Left cardiac atrium (tissue), 4 donors: ENCODE measurements at places on chromosomes 5 and 9.

- no peak for DNase-seq
These were observed 73.0 kb downstream of the KCNIP1 start for GRCh38 chr5:170576602-170577535.

DNA sequence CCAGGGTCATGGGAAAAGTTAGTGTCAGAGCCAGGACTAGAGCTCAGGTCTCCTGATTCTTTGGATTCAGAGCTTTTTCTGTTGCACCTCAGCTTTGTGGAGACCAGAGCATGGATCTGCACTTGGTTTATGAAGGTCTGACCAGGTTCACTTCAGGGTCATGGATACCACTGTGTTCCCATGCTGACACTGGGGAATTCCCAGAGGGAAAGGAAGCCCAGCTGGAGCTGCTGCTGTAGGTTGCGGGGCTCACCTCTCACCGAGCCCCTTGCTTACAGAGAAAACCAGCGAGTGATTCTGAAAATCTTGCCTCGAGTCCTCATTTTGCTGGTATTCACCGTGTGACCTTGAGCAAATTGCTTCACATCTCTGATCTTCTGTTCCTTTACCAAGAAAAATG lies 83.0 kb downstream of the RGS3 start:
- peak; percentile 10 for DNase-seq

DNA sequence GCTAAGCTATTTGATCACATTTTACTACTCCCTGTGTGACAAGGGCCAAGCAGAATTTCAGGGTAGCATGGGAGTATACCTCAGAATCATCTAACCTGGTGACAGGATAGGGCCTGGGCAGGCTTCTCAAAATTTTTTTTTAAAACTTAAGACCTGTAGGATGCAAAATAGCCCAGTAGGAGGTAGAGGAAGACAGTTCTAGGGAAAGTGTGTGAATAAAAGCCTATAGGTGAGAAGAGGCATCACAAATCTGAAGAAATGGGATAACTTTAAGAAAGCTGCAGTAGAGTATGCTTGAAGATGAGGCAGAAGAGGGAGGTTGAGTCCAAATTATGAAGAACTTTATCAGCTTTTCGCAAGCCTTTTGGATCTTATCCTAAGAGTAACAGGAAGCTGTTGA lies 32.3 kb downstream of the CNTRL start:
- DNase-seq = no peak

- DNase-seq = no peak
These were observed 14.0 kb upstream of the SV2C start for GRCh38 chr5:76069061-76069735.

DNA sequence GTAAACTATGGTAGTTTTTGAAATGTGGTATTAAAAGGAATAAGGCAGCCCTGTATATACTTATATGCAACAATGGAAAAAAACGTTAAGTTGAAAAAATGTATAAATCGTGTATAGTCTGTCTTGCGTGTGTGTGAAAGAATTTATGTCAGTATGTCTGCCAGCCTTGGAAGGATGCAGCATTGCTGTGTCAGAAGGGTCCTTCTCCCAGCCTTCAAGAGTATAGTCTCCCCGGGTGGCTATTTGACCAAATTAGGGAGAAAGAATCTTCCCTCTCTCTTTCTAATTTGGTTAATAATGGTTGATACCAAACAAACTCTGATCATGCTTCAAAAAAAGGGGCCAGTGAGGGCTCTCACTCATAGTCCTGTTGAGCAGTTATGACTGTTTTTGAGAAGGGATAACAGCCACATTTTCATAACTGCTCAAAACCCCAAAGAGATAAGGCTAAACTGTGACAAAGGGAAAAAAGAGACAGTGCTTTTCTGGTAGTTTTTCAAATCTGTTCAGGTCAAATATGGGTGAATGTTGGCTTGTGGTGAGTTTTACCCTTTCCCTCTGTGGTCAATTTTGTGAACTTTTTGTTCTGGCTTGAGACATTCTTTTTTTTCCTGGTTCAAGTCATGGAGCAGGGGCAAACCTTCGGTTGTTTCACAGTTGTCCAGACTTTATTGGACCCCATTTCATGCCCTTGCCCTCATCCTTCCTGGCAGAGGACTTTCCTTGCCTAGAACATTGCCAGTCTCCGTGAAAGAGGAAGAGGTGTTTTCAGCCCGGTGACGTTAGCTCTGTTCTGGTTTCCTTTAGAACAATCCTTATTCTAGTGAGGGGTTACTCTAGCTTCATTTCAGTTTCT lies 21.0 kb downstream of the SNX30 start:
- no peak for DNase-seq
